Esophagus muscularis mucosa (tissue), 4 donors: ENCODE measurements at places on chromosomes 6 and 20. TPM values are rescaled to one million over a fixed set of nuclear protein-coding genes. Genes with fewer than 3 reads are reported as not detected.

GRCh38 chr20:53168491-53168890 is 196.3 kb downstream of the TSHZ2 start:
- H3K27me3 ChIP-seq, result no peaks in the 10 kb centered on the region
- H3K4me1 ChIP-seq, result no peaks in the 10 kb centered on the region
- no peak for DNase-seq
- no peaks in the 10 kb centered on the region for H3K36me3 ChIP-seq
- no peak overlapping the region for H3K4me3 ChIP-seq

DNA sequence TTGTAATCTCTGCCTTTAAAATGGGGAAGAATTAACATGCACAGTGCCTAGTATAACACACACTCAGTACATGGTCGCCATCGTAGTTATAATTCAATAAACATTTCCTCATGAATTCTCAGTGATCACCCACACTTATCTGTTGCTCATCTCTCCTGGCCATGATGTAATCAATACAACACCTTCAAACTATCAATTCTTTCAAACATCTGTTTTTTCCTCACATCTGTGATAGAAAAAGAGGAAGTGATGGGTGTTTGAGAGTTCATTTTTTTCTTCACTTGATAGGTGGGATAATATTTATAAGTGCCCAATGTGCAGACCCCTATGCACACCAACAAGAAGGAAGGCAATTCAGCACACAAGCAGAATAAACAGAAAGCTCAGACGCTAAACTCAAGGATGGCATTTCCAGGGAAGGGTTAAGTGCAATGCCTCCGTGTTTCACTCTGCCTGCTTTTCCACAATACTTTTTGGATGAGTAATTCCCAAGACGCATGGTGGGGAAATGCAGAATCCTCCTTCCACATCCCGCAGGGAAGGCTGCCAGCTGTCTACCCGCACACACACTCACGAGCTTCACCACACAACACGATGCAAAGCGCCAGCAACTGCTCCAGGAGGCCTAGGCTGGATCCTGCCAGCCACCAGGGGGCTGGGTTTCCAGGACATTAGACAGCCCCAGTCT is 100.3 kb downstream of the GMPR start:
- no peak overlapping the region for H3K27ac ChIP-seq
- no peak for DNase-seq
- peaks cover 51% of the 10 kb centered on the region for H3K4me1 ChIP-seq
- H3K27me3 ChIP-seq, result no peaks in the 10 kb centered on the region
- H3K36me3 ChIP-seq, result no peaks in the 10 kb centered on the region

BMP2 gene
- total RNA-seq, result 7.6 TPM

ABHD16B gene
- not detected for total RNA-seq

- no peaks in the 10 kb centered on the region for H3K27me3 ChIP-seq
- no peak overlapping the region for H3K27ac ChIP-seq
- H3K36me3 ChIP-seq, result no peaks in the 10 kb centered on the region
- no peak for DNase-seq
- peaks cover 20% of the 10 kb centered on the region for H3K4me1 ChIP-seq
Measured at GRCh38 chr6:113461153-113461932, 395.8 kb upstream of the MARCKS start.

SLC35D3 gene
- total RNA-seq, result 0.42 TPM

ERGIC3 gene
- 139 TPM for total RNA-seq

DNA sequence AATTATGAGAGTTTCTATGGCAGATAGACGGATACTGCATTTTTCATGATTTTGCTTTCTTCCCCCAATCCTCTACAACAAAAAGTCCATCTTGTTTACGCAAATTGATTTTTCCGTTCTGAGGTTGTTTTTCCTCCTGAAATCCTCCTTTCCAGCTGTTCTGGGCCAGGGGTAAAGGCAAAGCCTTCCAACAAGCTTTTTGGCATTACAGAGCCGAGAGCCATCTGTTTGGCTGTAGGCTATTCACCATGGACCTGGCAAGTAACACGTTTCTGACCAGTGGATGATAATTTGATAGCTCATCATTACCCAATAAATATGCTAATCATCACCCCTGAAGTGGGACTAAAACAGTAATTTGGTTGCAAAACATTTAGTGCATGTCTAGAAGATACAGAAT is 226.5 kb downstream of the CBLN4 start:
- no peak for DNase-seq
- no peaks in the 10 kb centered on the region for H3K36me3 ChIP-seq
- H3K4me3 ChIP-seq, result no peak overlapping the region
- H3K4me1 ChIP-seq, result no peaks in the 10 kb centered on the region
- H3K27me3 ChIP-seq, result no peaks in the 10 kb centered on the region
- no peak overlapping the region for H3K27ac ChIP-seq

GRCh38 chr6:158567152-158567551 is 7.3 kb downstream of the TMEM181 start:
- no peaks in the 10 kb centered on the region for H3K27me3 ChIP-seq
- DNase-seq, result no peak
- peaks cover 6% of the 10 kb centered on the region for H3K36me3 ChIP-seq
- H3K4me3 ChIP-seq, result no peak overlapping the region
- H3K27ac ChIP-seq, result no peak overlapping the region
- H3K4me1 ChIP-seq, result peaks cover 21% of the 10 kb centered on the region

- no peak for DNase-seq
- H3K36me3 ChIP-seq, result peaks cover 32% of the 10 kb centered on the region
- no peak overlapping the region for H3K4me3 ChIP-seq
- H3K4me1 ChIP-seq, result peaks cover 88% of the 10 kb centered on the region
Measured at GRCh38 chr20:44115762-44116644, 71.0 kb downstream of the JPH2 start.

PTGIS gene
- total RNA-seq, result 107 TPM

DNA sequence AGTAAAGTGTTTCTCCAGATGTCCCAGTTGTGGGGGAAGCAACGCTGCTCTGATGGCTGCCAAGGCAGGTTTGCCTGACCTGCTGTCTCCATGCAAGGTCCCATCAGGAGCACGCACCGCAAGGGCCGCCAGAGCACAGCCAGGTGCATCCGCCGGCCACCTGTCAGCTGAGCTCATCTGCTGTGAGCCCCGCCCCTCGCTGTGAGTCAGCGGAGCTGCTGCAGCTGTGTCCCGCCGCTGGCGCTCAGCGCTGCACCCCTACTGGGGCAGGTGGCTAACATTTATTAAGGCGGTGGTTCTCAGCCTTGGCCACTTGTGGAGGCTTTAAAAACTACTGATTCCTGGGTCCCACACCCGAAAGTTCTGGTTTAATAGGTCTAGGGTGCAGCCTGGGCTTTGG is 225.7 kb downstream of the UST start:
- DNase-seq, result peak; percentile 72
- H3K4me3 ChIP-seq, result no peak overlapping the region
- H3K27me3 ChIP-seq, result no peaks in the 10 kb centered on the region
- no peak overlapping the region for H3K27ac ChIP-seq

DNA sequence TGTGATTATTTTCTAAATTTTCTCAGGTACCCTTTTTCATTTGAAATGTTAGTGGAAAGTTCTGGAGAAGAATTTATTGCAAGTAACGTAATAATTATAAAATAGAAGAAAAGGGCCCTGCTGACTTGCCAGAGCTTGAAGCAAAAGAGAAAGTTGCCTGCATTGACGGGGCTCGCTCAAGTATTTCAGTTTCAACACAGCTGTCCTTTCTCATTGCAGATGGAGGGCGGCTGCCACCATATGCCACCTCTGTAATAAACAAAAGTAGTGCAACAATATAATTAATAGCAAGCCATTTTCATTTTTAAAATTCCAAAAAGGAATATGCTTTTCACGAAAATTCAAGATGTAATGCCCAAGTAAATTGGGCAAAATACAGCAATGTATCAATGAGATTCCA is 246.2 kb downstream of the PACRG start:
- H3K36me3 ChIP-seq, result no peaks in the 10 kb centered on the region
- H3K4me3 ChIP-seq, result no peak overlapping the region
- no peaks in the 10 kb centered on the region for H3K27me3 ChIP-seq

GRCh38 chr6:39577446-39578165 is 147.6 kb downstream of the KIF6 start:
- no peak for DNase-seq
- H3K4me3 ChIP-seq, result no peak overlapping the region
- no peak overlapping the region for H3K27ac ChIP-seq
- H3K27me3 ChIP-seq, result no peaks in the 10 kb centered on the region
- no peaks in the 10 kb centered on the region for H3K36me3 ChIP-seq
- H3K4me1 ChIP-seq, result peaks cover 15% of the 10 kb centered on the region

CLPSL1 gene
- total RNA-seq, result not detected

- no peak overlapping the region for H3K27ac ChIP-seq
- no peak for DNase-seq
- H3K4me3 ChIP-seq, result no peak overlapping the region
- H3K4me1 ChIP-seq, result peaks cover 31% of the 10 kb centered on the region
- no peaks in the 10 kb centered on the region for H3K27me3 ChIP-seq
- peaks cover 7% of the 10 kb centered on the region for H3K36me3 ChIP-seq
Measured at GRCh38 chr6:17427062-17427461, 33.7 kb downstream of the CAP2 start.

GRCh38 chr6:26273673-26274588 is 91.1 kb upstream of the BTN3A2 start:
- H3K4me1 ChIP-seq, result peaks cover 30% of the 10 kb centered on the region
- H3K36me3 ChIP-seq, result no peaks in the 10 kb centered on the region
- H3K4me3 ChIP-seq, result peak overlapping the region; percentile 54
- DNase-seq, result no peak
- H3K27ac ChIP-seq, result peak overlapping the region; percentile 88

PDE10A gene
- total RNA-seq, result 2.9 TPM

DNA sequence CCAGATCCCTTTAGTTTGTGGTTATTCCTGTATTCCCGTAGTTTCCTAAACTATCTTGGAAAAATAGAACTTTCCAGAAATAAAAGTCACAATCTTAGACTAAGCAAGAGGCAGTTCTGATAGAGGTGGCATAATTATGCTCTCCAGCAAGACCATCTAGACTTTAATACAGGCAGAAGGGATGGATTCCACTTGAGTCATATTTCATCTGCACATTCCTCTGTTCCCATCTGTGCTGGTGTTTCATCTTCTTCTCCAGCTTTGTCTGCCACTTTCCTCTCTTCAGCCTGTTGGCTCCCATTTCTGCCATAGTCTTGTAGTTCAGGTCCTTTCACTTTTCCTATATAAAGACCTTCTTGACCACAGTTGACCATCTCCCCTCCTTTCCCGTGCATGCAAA is 102.9 kb downstream of the SOBP start:
- H3K4me3 ChIP-seq, result no peak overlapping the region
- no peaks in the 10 kb centered on the region for H3K4me1 ChIP-seq
- DNase-seq, result no peak
- no peak overlapping the region for H3K27ac ChIP-seq
- no peaks in the 10 kb centered on the region for H3K27me3 ChIP-seq
